Cortex of kidney (tissue), 1 donor: ENCODE measurements at places on chromosomes 12 and 14.

DNA sequence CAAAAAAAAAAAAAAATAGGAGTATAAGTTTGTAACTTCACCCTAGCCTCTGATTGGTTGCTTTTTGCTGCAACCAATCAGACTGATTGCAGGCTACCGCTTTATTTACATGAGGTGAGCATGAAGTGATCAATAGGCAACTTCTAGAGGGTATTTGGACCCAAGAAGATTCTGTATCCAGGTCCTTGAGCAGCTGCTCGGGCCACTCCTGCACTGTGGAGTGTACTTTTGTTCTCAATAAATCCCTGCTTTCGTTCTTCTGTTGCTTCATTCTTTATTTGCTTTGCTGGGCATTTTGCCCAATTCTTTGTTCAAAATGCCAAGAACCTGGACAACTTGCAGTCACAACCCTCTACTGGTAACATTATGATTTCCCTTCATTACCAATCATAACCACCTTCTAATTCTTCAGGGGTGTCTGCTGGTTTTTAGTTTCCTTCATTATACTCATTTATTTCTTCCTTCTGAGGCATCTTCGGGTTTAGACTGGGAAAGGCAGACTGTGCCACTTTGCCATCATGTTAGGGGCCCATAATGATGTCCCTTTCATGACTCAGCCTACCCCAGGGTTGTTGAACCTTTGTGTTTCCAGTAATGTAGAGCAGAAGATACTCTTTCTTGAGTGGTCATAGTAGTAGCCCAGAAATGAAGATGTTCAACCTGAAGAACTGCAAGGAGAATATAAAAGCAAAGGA, 43.4 kb upstream of the LIMA1 start:
- no peak for DNase-seq

DNA sequence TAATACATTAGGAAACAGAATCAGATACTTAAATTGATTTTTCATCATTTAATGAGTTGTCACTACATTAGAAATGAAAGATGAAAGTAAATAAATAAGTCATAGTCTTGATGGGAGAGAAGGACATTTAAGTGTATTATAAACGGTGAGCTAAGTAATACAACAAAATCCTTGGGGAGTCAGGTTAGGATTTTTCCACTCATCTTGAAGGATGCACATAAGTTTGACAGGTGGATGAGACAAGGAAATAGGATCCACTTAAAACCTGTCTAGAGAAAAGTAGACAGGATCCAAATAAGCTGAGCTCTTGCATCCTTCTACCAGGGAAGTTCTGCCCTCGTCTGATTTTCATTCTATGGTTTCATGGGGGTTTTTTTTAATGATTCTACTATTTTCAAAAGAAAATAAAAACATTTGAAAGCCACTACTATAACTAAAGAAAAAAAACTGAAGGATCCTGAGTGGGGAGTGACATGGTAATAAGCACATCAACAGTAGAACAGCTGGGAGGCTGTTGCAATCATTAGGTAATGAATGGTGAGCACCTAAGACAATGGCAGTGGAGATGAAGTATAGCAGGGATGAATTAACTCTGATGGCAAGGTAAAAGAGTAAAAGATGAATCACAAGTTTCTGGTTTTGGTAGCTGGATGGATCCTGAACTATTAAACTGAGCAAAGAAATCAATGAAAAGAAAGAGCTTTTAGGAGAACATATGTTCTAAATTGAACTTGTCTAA, 17.0 kb downstream of the CEP128 start:
- DNase-seq = no peak

GRCh38 chr14:43647302-43647701, 859.8 kb downstream of the FSCB start:
- DNase-seq = no peak

- DNase-seq = no peak
Observed at GRCh38 chr12:56941299-56942017, 7.2 kb upstream of the SDR9C7 start.

DNA sequence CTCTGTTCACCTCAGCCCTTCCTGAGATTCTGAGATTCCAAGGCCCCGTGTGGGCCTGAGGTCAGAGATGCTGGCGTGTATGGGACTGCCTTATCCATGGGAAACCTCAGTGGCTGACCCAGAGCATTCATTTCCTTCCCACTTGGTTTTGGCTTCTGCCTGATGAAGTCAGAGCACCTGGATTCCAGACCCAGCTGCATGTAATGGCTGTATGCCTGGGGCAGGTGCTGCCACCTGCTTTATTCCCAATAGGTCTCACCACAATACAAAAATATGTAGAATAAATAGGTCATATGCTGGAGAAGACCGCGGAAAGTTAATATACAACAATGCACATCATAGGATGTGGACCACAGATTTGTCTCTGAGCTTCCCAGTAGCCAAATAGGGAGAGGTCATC, 25.6 kb downstream of the FIGNL2 start:
- no peak for DNase-seq

- no peak for DNase-seq
Observed at GRCh38 chr12:62720661-62721330, 214.2 kb downstream of the PPM1H start.

DNA sequence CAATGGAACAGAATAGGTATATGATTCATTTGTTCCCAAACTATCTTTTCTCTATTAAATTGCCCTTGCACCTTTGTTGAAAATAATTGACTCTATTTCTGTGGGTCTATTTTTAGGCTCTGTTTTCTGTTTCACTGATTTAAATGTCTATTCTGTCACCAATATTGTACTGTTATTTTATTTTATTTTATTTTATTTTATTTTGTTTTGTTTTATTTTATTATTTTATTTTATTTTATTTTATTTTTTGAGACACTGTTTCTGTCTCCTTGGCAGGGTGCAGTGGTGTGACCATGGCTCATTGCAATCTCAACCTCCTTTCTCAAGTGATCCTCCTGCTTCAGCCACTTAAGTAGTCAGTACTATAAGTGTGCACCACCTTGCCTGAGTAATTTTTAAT, 34.9 kb downstream of the OR4N2 start:
- no peak for DNase-seq

- DNase-seq = no peak
Observed at GRCh38 chr12:26231470-26231869, 36.1 kb downstream of the SSPN start.

- no peak for DNase-seq
Observed at GRCh38 chr14:89430391-89431236, 13.6 kb upstream of the FOXN3 start.

DNA sequence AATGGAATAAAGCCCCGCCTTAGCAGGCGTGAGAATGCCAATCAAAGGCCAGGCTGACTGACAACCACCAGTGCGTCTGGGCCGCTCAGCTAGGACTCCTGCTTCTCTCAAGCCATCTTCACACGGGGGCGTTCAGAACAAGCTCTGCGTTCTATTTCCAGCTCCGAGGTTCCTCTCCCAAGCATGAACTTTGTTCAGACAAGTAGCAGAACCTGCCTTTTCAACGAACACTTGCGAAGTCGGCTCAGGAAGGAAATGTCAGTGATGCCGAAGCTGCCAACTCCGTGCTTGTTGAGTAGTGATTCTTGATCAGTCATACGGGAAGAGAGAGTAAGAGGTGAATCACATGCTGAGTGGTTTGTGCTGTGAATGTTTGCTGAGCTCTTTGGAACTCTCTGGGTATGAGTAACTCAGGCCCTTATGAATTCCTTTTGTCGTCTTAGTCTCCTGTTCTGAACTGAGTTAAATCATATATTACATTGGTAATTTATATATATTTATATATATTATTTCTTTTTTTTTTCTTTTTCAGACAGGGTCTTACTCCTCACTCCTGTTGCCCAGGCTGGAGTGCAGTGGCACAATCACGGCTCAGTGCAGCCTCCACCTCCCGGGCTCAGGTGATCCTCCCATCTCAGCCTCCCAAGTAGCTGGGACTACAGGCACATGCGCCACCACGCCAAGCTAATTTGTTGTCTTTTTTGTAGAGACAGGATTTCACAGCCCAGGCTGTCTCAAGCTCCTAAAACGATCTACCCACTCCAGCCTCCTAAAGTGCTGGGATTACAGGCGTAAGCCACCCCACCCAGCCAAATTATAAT, 29.4 kb upstream of the BCL7A start:
- no peak for DNase-seq

DNA sequence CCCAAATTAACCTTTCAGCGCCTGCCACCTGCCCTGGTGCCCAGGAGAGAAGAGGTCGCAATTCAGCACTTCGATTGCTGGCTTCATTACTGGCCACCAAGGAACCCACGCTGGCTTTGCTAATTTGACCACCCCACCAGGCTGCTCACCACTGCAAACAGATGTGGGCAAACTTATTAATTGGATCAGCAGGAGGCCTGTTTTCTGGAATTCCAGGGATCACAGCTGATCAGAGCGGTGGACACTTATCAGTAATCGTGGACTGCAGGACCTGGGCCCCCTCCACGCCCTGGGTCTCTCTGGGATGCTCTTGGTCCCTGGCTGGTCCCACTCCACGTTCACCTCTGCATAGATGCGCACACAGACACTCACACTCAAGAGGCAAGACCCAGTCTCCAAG, 27.8 kb downstream of the BEGAIN start:
- no peak for DNase-seq

- no peak for DNase-seq
Observed at GRCh38 chr14:68340262-68340661, 452.6 kb downstream of the ZFP36L1 start.

DNA sequence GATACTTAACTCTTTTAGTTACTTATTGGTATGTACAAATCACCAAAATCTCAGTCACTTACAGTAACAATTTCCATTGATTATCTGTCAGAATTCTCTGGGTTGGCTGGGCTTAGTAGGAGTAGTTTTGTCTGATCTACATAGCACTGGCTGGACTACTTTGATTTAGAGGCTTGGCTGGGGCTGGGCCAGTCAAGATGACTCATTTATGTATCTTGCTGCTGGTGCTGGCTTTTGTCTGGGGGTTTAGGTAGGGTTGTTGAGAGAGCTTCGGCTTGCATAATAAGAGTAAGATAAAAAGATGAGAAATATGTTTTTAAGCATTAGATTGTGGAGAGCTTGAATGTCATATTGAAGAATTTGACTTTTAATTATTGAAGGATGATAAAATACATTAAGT, 1093.7 kb downstream of the SLC6A15 start:
- DNase-seq = no peak

- no peak for DNase-seq
Observed at GRCh38 chr12:2198005-2198501, 145.3 kb downstream of the CACNA1C start.

- no peak for DNase-seq
Observed at GRCh38 chr12:109544955-109545531, 28.3 kb downstream of the MMAB start.

DNA sequence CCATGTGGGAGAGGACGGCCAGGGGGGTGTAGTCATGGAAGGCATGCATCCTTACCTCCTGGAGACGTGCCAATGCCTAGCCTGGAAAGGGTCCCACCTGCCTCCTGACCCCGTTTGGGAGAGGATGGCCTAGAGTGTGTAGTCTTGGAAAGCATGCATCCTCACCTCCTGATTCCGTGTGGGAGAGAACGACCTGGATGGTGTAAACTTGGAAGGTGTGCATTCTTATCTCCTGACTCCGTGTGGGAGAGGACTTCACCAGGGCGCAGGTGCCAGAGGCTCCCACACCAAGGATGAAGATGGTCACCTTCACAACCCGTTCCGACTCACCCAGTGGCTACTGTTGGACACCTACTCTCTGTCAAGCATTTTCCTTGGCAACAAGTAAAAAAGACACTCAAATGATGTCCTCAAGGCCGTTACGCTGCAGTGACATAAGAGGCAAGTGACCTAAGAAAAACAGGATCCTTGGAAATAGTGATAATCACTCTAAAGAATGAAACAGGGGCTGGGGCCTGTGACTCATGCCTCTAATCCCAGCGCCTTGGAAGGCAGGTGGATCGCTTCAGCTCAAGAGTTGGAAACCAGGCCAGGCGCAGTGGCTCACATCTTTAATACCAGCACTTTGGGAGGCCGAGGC, 37.5 kb upstream of the FZD10 start:
- DNase-seq = no peak

GRCh38 chr12:17954788-17955187, 135.2 kb downstream of the RERGL start:
- no peak for DNase-seq

GRCh38 chr14:24806061-24806678, 172.2 kb upstream of the GZMB start:
- no peak for DNase-seq

DNA sequence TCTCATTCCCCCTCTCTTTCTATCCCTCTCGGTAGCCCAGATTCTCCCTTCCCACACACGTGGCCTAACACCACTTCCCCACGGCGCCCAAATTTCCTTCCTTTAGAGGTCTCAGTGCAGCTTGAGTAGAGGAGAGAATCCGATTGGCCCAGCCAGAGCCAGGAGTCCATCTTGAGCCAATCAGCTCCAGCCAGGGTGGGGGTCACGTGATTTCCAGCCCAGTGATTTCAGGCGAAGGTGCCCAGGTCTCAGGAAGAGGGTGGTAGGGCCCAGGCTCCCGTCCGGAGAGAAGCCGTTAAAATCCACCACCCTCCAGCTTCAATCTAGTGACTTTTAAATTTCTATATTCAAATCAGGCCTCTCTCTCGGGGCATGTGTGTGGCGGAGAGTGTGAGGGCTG, 45.2 kb upstream of the MYL2 start:
- no peak for DNase-seq

DNA sequence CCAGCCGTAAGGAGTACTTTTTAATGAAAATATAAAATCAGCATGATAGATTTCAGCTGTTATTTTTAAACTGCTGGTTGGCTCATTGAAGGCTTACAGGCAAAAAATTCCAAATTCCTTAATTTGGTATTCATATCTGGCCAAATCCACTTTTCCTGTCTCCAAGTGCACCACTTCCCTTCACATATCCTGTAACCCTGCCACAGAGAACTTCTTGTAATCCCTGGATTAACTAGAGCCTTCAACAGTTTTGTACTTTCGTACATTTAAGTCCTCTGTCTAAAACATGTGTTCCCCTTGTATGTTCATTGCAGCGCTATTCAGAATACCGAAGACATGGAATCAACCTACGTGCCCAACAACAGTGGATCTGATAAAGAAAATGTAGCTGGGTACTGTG, 9.6 kb downstream of the PUS7L start:
- DNase-seq = no peak

DNA sequence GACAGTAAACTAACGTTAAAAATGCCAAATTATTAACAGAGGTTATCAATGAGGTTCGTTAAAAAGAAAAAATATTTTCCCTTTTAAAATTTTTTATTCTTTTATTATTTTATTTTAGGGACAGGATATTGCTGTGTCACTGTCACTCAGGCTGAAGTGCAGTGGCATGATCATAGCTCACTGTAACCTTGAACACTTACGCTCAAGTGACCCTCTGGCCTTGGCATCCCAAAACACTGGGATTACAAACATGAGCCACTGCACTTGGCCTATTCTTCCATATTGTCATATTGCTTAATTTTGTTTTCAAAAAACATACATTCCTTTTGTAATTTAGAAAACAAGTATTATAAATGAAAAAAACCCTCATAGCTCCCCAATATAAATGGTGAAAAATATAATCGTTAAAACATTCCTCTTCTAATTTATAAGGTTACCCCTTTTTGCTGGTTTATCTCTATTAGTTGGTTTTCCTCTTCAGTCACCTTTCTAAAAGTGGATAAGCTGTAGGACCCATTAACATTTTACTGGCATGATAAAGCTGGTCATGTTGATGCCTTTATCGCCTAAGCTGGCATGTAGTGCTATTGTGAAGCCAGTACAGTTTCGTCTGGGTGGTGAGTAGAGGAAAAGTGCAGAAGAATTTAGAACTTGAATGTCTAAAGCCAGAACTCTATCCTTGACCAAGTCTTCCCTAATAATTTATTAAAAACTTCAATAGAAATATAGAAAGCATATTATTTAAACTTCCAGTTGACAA, 27.6 kb downstream of the PDE3A start:
- no peak for DNase-seq
